ENCODE measurements at places on chromosomes 2 and 18. TPM values are rescaled to one million over a fixed set of nuclear protein-coding genes. Genes with fewer than 3 reads are reported as not detected.

Gene TRIM43
- total RNA-seq = not detected

Gene ELOA2
- total RNA-seq = not detected

Gene TSPYL6
- not detected for total RNA-seq

Gene CFC1
- total RNA-seq = not detected

Gene RAPGEF4
- 0.65 TPM for total RNA-seq

Gene ZNF513
- 15.7 TPM for total RNA-seq

Gene KCNJ3
- total RNA-seq = not detected

Gene GALNT13
- total RNA-seq = not detected

Gene MAP4K4
- 72.1 TPM for total RNA-seq

Gene FBXO48
- total RNA-seq = 3.7 TPM

Gene GAD1
- total RNA-seq = 17.8 TPM

Gene HTR2B
- not detected for total RNA-seq

Gene NXPH2
- not detected for total RNA-seq

Gene EMILIN1
- total RNA-seq = 1.0 TPM

Gene CDC42EP3
- 27.0 TPM for total RNA-seq

Gene SERPINB11
- total RNA-seq = not detected

Gene PID1
- total RNA-seq = not detected

Gene CD226
- total RNA-seq = 73.7 TPM

Gene IL1A
- total RNA-seq = 6.6 TPM

Gene CYP27C1
- total RNA-seq = not detected

Gene KCNK3
- not detected for total RNA-seq

Gene PRKCE
- total RNA-seq = 35.3 TPM

Gene COL4A4
- total RNA-seq = 0.16 TPM

Gene CABYR
- 0.65 TPM for total RNA-seq

Gene ST6GAL2
- total RNA-seq = not detected

Gene AQP12A
- not detected for total RNA-seq

Gene GPBAR1
- 0.76 TPM for total RNA-seq

Gene PDE11A
- not detected for total RNA-seq

Gene SIX3
- total RNA-seq = not detected

Gene NCKAP5
- total RNA-seq = not detected

Gene GAREM2
- total RNA-seq = 1.9 TPM

Gene PFN4
- 0.72 TPM for total RNA-seq

Gene ADD2
- 24.3 TPM for total RNA-seq

Gene GCG
- total RNA-seq = not detected

Gene LRATD1
- total RNA-seq = not detected

Gene KLHL41
- total RNA-seq = 0.09 TPM

Gene SERPINB12
- total RNA-seq = not detected

Gene VAMP8
- 89.5 TPM for total RNA-seq

Gene GPR35
- total RNA-seq = 50.7 TPM
